ENCODE measurements at places on chromosomes 16 and 17.

- DNase-seq = no peak
Measured at GRCh38 chr17:3904501-3904900, 11.6 kb upstream of the CAMKK1 start.

DNA sequence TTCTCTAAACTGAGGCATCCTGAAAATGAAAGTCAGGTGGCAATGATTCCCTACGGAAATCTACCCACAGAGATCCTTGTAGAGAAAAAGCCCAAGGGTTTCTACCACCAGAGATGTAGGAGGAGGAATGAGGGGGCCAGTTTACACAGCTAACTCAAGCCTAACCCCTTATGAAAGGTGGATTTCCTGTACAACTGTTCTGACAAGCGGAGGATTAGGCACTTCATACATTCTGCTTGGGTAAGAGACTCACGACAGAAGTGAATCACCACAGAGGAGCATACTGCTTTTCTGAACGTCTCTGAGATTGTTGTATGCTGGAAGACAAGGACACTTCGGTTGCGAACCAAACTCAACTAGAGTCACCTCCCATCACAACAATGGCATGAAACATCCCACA is 72.7 kb downstream of the SMG6 start:
- no peak for DNase-seq

DNA sequence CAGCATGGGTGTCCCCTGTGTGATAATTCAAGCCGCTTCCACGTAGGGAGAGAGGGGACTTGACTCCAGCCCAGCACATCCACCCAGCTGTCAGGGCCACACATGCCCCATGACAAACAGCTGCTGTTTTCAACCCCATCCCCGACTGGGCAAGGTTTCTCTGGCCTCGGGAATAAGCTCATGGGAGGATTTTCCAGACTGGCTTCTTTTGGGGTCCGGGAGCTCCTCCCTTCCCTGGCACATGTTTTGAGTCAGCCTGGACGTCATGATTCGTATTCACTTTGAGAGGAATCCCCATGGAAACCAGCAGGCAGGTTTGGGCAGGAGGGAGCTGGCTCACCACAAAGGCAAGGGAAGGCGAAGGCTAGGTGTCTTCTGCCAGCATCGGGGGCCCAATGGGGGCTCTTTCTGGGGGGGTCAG is 156.4 kb downstream of the CMIP start:
- no peak for DNase-seq

DNA sequence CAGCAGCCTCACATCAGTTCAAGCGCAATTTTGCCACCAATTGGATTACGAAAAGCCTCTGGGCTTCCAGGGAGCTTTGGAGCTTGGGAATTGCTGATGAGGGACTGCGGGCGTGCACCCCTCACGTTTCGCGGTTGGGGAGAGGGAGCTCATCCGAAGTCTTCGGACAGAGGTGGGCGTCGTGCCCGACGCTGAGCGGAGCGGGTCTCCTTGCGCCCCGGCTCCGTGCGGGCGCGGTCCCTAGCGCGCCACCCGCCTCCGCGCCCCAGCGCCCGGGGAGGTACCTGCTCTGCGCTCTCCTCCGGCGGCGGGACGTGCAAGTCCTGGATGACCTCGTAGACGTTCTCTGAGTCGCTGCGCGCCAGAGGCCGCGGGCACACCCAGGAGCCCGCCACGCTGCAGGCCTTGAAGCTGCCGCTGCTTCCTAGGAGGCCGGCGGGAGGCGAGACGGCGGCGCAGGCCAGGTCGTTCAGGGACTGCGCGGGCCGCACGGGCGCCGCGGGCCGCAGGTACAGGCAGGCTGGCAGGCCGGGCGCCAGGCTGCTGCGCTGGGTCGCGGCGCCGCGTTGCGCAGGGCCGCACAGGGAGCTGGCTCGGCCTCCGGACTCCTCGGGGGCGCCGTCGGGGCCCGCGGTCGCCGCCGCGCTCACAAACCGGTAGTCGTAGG is 3.2 kb downstream of the ARHGAP27 start:
- DNase-seq = no peak

GRCh38 chr16:73095885-73096421 is 48.0 kb upstream of the ZFHX3 start:
- DNase-seq = no peak

- DNase-seq = no peak
Measured at GRCh38 chr17:27384726-27385125, 71.5 kb upstream of the KSR1 start.

GRCh38 chr16:31038993-31039392 is 5.6 kb downstream of the STX4 start:
- no peak for DNase-seq

GRCh38 chr17:63531022-63531965 is 8.1 kb downstream of the KCNH6 start:
- DNase-seq = no peak

- DNase-seq = no peak
Measured at GRCh38 chr16:2734844-2735515, 15.0 kb upstream of the PRSS27 start.

- DNase-seq = no peak
Measured at GRCh38 chr16:12341966-12342365, 365.4 kb downstream of the SNX29 start.

GRCh38 chr16:74874912-74875546 is 100.4 kb upstream of the FA2H start:
- no peak for DNase-seq

Measured in stimulated activated CD8-positive, alpha-beta memory T cell treated with anti-CD3 and anti-CD28 coated beads, Interleukin-7, amount 100 ng/mL, for 24 hours (primary cell).